Tongue (tissue), 3 donors: ENCODE measurements at places on chromosomes 5 and 9. TPM values are rescaled to one million over a fixed set of nuclear protein-coding genes. Genes with fewer than 3 reads are reported as not detected.
A peak's percentile ranks its signal among the peaks of the same experiment; 100 is the strongest.

DNA sequence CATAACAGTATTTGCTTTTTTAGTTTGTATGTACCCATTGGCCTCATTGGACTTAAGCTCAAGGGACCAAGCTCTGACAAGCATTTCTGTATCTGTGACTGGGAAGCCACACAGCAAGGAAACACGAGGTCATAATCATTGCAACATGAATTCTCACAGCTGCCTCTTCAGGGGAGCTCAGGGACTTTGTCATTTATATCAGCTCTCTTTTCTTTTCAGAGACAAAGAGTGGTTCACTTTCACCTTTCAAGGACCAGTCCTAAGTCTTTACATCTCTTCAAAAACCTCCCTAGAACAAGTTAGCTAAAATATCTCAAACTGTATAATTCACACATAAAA, 58.6 kb downstream of the ADAMTS12 start:
- no peak for DNase-seq

- DNase-seq = no peak
These were observed 847.7 kb downstream of the MAT2B start for GRCh38 chr5:164353155-164353554.

GRCh38 chr5:54540286-54540685, 22.7 kb downstream of the SNX18 start:
- no peak for DNase-seq

- no peak for DNase-seq
These were observed 55.9 kb upstream of the PHF2 start for GRCh38 chr9:93520523-93520922.

The STPG3 gene
- not detected for total RNA-seq

- peak; percentile 79 for DNase-seq
These were observed 67.0 kb upstream of the DPYSL3 start for GRCh38 chr5:147576646-147577535.

DNA sequence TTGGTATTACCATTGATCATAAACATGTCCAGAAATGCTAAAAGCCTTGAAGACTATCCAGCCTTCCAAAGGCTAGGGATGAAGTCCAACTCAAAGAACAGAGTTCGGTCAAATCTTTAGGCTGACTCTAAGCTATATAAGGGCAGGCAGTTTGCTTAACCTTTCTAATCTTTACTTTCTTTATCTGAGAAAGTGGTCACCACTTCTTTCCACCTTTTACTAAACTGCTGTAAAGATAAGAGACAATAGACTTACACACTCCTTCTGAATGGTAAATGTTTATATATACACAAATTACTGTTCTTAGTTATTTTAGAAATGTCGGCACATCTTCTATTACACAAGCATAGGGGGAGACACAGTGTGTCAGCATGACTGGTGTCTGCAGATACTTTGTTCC, 100.4 kb downstream of the NREP start:
- DNase-seq = no peak

DNA sequence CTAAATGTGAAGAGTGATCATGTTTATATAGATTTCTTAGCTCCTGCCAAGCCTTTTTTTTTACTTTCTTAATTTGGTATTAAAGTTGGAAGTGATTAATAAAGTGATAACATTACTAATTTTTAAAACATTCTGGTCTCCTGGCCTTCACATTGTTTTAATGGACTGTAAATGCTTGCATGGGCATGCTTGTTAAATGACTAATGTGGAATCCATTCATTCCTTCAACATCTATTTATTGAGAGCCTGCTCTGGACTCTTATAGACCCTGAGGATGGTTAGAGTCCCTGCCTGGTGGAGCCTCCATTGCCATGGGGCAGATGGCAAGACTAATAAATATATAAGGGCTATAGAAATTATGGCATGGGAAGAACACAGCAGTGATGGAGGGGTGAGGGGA, 103.5 kb downstream of the NTRK2 start:
- DNase-seq = no peak

The MUSK gene
- total RNA-seq = 10.8 TPM

- peak; percentile 46 for DNase-seq
These were observed 29.7 kb downstream of the ZNF462 start for GRCh38 chr9:106892632-106893031.

DNA sequence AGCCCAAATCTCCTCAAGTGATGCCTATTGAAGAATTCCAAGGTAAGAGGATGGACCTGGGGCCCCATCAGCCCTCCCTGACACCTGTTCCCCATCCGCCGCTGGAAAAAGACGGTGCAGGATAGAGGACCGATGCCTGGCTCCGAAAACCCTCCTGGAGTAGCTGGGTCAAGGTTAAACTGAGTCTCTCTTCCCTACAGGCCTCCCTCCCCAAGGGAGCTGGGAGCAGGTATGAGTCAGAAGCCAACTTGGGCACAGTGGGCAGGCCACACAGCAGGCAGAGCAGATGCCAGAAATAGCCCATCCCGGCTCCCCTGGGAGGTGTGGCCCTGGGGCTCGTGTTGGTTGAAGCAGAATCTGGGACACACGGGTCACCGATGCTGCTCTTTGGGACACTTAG, 75.6 kb downstream of the NTNG2 start:
- no peak for DNase-seq

The PCDHB15 gene
- 9.9 TPM for total RNA-seq

DNA sequence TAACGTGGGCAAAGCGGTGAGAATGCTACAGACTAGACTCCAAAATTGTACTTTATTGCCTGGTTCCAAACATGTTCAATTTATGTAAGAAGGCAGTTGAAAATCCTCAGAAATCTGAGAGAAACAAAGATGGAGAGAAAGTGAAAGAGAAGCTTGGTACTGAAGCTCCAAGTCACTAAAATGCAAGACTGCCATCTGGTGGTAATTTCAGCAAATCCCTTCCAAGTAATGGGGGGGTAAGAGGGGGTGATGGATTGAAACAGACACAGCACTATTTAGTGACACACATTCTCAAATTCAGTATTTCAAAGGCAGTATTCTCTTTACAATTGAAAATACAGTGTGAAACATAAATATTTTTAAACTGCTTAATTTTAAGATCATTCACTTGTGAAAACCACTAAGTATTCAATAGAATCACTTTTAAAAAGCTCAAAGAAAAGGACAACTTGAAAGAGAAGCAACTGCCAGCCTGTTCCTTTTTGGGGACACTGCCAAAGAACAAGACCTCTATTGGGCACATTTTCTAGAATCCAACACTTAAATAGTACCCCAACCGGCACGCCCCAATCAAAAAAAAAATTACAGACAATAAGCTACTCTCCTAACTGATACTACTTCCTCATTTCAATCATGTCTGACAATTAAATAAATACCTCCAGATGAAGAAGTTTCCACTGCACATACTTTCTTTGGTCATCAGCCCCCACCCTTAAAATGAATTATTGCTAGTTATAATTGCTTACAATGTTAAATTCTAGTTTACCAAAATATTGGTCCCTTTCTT, 131.5 kb downstream of the AGTPBP1 start:
- DNase-seq = peak; percentile 90

DNA sequence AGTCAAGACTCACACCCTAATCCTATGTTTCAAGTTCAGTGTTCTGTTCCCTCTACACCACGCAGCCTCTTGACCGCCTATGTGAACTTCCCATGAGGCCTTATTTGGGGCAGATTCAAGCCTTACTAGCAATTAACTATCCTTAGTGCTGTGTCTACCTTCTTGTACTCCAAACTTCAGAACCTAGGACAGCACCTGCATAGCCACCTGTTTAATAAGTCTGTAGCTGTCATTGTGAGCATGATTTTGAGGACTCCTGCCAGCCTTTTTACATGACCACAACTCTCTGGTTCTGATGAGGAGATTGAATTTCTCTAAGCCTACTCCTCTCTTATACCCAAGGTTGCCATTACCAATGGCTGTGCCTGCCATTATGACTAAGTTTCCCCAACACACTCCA, 50.8 kb upstream of the PCSK1 start:
- peak; percentile 52 for DNase-seq

- no peak for DNase-seq
These were observed 44.6 kb downstream of the WHRN start for GRCh38 chr9:114460513-114461199.

DNA sequence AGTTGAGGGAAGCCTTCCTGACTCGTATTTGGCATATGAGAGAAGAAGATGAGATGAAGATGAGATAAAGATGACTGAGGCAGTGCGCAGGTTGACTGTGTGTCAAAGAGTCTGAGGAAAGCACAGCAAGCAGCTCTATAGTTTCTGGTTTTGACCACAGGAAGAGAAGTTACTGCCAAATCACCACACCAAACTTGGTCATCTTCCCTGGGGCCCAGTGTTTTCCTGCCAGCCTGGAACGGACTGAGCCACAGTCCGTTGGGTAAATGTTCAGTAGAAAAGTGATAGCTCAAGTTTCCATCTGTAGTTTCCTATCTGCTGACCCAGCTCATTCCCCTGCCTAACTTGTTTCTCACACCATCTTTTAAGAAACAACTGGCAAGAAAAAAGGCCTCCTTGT, 80.7 kb upstream of the ADAMTS19 start:
- no peak for DNase-seq

GRCh38 chr9:20043035-20043434, 254.2 kb upstream of the SLC24A2 start:
- no peak for DNase-seq

GRCh38 chr5:53035868-53036381, 46.8 kb downstream of the ITGA2 start:
- no peak for DNase-seq

GRCh38 chr9:128416432-128417019, 4.1 kb upstream of the CERCAM start:
- no peak for DNase-seq

The SPINK4 gene
- total RNA-seq = not detected

The GPR21 gene
- 2.6 TPM for total RNA-seq

The TSTD2 gene
- total RNA-seq = 26.7 TPM

DNA sequence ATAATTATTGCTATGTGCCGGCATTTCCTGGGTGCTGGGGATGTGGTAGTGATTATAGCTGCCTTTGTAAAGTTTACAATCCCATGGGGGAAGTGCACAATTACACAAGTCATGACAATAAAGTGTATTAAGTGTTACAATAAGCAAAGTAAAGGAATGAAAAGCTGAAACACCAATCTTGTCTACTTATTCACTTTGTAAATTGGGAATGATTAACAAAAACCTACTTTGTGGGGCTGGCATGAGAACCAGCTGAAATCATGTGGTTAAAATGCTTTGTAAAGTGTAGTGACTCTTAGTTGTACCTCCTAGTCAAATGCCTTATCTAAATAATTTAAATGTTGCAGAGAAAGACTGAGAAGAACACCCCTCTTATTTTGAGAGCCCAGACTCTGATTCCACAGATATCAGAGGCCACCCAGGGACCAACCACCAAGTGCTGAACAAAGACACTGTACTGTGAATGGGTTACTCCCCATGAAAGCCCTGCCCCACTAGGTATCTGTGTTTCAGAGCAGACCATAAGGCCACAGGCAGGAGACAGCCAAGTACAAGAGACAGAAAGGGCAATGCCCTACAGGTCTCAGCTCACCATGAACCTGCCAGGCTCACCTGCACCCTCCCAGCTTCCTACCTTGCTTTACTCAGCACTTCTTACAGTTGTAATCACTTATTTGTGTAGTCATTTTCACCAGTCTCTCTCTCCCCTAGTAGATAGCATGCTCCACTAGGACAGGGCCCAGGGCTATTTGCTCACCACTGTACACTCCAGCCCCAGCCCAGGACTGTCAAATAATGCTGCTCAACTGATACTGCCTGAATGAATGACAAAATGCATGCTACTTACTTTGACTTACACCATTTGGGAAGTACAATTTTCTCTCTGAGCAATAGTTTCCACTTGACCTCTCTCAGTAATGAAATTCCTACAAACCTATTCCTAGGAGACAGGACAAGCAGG, 101.6 kb upstream of the APC start:
- no peak for DNase-seq

The PCDHA1 gene
- total RNA-seq = not detected

The CARD6 gene
- total RNA-seq = 3.1 TPM

GRCh38 chr5:88145221-88145610, 123.4 kb downstream of the TMEM161B start:
- peak; percentile 6 for DNase-seq

- DNase-seq = no peak
These were observed 63.7 kb downstream of the SHOC1 start for GRCh38 chr9:111730937-111731567.

DNA sequence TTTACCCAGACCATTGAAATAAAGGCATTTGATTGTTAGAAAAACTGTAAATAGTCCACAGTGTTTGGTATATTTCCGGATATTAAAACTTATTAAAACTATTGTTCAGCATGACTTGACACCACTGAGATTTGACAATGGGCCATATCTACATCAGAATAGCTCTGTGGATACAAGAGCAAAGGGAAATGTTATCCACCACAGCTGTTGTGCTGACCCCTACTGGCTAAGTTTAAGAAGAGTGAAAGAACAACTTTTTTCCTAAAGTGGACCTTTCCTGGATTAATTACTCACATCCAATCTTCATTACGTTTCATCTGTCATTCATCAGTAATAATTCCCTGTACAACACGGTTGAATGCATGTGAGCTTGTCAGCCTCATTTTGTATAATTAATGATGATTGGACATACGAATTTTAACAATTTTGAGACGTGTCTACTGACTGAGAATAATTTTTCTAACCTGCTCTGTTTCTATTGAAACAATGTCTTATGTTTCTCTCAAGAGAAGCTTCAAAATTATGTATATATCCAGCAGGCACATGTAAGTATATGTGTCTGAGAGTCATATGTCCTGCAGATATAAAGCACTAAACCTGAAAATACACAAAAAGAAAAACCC, 1952.6 kb downstream of the MAT2B start:
- peak; percentile 38 for DNase-seq

DNA sequence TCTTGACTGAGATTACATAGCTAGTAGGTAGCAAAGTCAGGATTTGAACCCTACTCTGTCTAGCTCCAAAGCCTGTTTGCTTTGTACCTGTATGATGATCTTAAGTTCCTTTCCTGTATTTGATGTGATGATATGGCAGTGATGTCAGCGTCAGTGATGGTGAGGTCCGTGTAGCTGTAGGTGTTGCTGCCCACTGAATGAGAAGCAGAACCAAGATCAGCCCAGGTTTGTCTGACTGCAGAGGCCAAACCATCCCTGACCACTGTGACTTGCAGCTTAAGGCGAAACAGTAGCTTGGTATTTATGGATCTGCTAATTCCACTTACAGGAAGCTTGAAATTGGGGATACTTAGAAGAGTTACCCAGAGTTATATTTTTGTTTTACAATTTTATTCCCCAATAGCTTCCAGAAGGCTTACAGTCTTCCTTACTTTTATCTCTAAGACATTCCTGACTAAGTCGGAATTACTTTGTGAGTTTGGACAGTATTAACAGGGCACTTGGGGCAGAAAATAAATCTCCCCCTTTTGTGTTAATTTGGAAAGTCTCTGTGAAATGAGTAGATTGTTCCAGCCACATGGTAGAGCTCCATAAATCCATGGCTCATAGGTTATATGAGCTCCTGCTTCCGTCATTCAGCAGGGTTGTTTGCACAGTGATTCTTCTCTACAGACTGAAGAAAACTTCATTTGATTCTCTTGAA, 273.4 kb downstream of the NR3C1 start:
- DNase-seq = peak; percentile 87
